ENCODE measurements at places on chromosomes 4 and X. TPM values are rescaled to one million over a fixed set of nuclear protein-coding genes. Genes with fewer than 3 reads are reported as not detected.
A peak's percentile ranks its signal among the peaks of the same experiment; 100 is the strongest.

The SORCS2 gene
- 1.5 TPM for total RNA-seq

The ETDB gene
- not detected for total RNA-seq

The TACR3 gene
- total RNA-seq: 0.68 TPM

The GABRQ gene
- 1.7 TPM for total RNA-seq

The RAB40AL gene
- 1.5 TPM for total RNA-seq

- no peak overlapping the region for H3K4me3 ChIP-seq
- DNase-seq: peak; percentile 53
- H3K4me1 ChIP-seq: no peaks in the 10 kb centered on the region
- H3K36me3 ChIP-seq: no peaks in the 10 kb centered on the region
These were observed 236.7 kb downstream of the PRDM5 start for GRCh38 chr4:120685756-120686278.

DNA sequence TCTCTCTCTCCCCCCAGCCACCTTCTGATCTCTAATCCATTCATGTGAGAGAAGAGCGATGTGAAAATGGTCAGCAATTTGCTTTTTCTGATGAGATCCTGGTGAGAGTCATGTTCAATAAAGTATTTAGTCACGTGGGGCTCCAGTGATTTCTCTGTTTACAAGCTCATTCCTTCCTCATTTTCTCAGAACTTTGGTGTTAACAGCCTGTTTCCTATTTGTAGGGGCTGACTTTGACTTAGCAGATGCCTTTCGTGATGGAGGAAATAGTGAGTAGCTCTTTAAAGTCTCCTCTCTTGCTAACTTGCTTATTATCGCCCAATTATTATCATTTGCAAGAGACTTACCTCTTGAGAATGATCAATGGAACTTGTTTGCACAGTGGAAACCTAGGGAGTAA is 72.6 kb upstream of the CD99 start:
- DNase-seq: no peak
- no peaks in the 10 kb centered on the region for H3K27me3 ChIP-seq
- H3K4me1 ChIP-seq: no peaks in the 10 kb centered on the region
- H3K36me3 ChIP-seq: peaks cover 72% of the 10 kb centered on the region
- H3K27ac ChIP-seq: no peak overlapping the region
